AG10803 (cell line): ENCODE measurements at places on chromosomes 7 and 10.

- DNase-seq = no peak
Observed at GRCh38 chr10:92142949-92143348, 147.9 kb downstream of the CPEB3 start.

GRCh38 chr7:55548295-55548731 lies 24.0 kb downstream of the VOPP1 start:
- DNase-seq = no peak

DNA sequence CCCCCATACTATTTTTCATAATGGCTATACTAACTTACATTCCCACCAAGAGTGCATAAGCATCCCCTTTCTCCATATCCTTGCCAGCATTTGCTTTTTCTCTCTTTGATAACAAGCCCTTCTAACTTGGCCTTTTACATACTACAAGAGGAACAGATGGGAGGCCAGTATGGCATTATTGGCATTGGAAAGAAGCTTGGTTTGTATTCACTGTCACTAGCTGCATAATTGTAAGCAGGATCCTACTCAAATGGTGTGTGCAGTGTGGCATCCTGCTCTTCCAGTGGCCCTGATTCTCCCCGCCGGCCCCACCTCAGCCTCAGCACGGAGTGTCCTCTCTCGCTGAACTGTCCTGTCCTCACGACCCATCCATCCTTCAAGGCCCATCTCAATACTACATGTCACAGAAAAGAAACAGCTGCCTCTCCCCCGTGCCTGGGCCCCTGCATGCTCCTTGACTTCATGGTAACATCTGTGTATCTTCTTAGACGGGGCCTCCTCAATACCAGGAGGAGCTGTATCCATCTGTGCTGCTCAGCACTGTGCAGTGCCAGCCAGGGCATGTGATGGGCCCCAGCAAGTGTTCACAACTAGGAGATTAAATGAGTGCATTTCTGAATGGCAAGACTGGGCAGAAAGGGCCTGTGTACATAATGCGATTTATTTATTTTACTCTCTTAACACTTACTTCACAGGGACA lies 205.2 kb downstream of the COBL start:
- no peak for DNase-seq

GRCh38 chr7:152338561-152338960 lies 97.2 kb downstream of the KMT2C start:
- DNase-seq = peak; percentile 16

DNA sequence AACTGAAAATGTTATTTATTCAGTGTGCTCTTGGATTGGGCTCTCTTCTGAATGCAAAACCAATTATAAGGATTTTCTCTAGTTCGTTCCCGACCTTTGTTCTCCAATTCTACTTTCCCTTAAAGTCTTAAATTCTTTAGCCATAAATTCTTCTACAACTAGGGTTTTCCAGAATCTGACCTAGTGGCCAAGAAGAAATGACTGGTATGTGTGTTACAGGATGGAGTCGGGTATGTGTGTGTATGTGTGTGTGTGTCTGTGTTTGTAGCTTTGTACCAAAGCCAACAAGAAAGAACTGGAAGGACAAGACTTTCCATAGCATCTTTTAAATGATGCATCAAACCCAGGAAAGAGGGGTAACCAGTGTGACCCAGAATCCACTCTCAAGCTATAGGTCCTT lies 25.8 kb upstream of the LEP start:
- peak; percentile 98 for DNase-seq

DNA sequence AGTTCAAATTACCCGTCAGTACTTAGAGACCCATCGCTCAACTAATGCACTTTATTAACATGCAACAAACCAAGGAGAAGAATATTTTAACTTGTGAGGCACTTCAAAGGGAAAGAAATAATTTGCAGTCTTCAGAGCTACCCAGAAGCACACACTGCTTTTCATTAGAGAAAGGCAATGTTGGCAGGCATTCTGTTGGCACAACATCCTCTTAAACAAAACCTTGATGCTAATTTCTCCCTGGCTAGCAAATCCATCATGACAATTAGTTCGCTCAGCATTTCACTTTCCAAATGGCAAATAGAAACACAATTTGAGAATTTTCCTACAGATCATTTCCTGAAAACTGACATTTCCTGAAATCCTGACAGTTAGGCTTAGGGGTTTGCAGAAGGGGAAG lies 155.6 kb upstream of the FAM13C start:
- DNase-seq = no peak

DNA sequence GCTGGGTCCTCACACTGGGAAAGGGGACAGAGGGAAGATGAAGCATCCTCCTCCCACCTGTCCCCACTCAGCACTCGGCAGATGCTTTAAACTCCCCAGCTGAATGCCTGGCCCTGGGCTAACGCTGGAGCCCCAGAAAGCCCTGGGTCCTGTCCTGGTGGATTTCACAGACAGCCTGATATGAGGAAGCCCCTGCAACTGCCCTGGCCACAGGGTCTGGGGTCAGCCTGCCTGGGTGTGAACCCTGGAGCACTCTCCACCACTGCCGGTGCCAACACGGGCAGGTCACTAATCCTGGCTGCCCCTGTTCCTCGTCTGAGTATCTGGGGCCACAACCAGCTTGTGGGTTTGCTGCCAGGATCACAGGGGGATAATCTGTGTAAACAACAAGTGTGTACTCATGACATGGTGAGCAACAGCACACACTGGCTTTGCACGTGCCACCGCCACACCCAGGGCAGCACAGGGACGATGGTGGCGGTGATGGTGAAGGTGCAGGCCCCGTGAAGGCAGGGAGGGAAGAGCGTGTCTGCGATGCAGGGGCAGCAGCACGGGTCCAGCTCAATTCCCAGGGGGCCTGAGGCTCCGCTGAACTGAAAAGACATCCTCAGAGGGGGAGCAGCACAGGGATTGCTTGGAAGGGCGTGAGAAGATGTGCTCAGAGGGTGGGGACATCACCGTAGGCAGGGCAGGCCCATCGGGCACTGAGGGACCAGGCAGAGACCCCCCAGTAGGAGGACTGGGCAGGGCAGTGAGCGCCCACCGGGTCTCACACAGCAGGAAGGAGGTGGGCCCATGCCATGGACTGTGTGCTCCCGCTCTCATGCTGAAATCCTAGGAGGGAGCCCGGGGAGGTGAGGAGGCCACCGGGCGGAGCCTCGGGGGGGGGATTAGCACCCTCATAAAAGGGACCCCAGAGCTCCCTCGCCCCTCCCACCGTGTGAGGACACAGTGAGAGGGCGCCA lies 238.7 kb downstream of the MAD1L1 start:
- DNase-seq = no peak

GRCh38 chr7:71517940-71518699 lies 386.2 kb downstream of the GALNT17 start:
- peak; percentile 18 for DNase-seq

- peak; percentile 66 for DNase-seq
Observed at GRCh38 chr7:36037121-36037662, 115.9 kb upstream of the EEPD1 start.

GRCh38 chr10:123706236-123706635 lies 40.1 kb downstream of the GPR26 start:
- DNase-seq = no peak

GRCh38 chr10:79270466-79271246 lies 76.6 kb upstream of the PPIF start:
- DNase-seq = peak; percentile 61

- DNase-seq = peak; percentile 78
Observed at GRCh38 chr7:44072364-44073231, 7.2 kb upstream of the PGAM2 start.

DNA sequence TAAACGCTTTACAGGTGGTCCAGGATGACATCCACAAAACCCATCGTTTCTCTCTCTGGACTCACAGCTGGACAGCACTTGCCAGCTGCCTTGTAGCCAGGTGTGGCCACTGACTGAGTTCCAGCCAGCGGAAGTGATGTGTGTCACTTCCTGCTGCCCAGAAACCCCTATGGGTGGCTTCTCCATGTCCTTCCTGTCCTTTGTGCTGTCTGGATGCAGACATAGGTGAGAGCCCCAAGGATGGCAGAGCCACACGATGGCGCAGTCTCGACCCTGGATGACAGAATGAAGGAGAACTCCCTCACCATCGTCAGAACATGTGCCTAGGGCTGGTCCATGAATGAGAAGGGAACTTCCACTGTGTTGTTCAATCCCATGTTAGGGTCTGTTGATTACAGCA lies 22.1 kb downstream of the NMT2 start:
- no peak for DNase-seq

GRCh38 chr7:29610086-29610485 lies 46.5 kb downstream of the PRR15 start:
- peak; percentile 62 for DNase-seq

- DNase-seq = no peak
Observed at GRCh38 chr7:129750091-129750490, 138.6 kb downstream of the NRF1 start.

DNA sequence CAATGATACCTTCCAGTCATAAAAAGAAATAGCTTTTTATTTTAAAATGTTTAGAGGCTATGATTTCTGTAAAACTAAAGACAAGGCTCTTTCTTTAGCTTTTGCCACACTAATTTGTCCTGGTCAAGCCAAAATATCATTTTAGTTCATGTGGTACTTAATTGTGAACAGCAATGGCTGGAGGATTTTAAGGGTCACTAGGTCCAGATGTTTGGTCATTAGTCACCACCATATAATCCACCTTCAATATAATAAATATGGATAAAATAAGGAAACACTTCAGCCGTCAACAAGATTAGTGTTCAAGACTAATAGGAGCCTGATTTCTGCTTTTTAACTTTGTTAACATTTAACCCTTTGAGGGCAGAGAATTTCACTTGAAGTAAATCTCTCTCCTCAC lies 50.0 kb upstream of the HGF start:
- DNase-seq = peak; percentile 15

GRCh38 chr10:113305871-113306270 lies 247.0 kb upstream of the HABP2 start:
- DNase-seq = peak; percentile 76

GRCh38 chr7:104973909-104974415 lies 40.0 kb upstream of the KMT2E start:
- DNase-seq = peak; percentile 91

DNA sequence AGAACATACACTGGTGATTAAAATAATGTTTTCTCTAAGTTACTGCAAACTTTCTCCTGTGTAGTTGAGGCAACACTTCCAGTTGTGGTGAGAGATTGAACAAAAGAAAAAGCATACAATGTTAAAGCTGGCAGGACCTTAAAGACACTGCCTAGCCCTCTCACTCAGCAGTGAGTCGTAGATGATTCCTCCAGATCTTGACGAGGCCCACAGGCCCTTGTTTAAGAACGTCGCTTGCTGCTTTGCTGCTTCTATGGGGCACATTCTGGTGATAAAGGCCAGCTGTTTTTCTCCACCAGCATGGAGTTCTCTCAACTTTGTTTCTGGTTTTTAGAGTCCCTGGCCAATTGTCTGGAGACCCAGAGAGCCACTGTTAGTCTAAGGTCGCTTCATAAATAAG lies 2.8 kb upstream of the DENND11 start:
- no peak for DNase-seq

GRCh38 chr10:95312986-95313495 lies 22.2 kb upstream of the PDLIM1 start:
- DNase-seq = no peak

GRCh38 chr10:73209705-73210104 lies 37.4 kb downstream of the DNAJC9 start:
- DNase-seq = peak; percentile 48

- DNase-seq = no peak
Observed at GRCh38 chr7:113370910-113371309, 252.6 kb upstream of the SMIM30 start.

GRCh38 chr10:33258967-33259366 lies 75.5 kb downstream of the NRP1 start:
- DNase-seq = no peak

- peak; percentile 40 for DNase-seq
Observed at GRCh38 chr7:148116829-148117403, 473.6 kb upstream of the C7orf33 start.

DNA sequence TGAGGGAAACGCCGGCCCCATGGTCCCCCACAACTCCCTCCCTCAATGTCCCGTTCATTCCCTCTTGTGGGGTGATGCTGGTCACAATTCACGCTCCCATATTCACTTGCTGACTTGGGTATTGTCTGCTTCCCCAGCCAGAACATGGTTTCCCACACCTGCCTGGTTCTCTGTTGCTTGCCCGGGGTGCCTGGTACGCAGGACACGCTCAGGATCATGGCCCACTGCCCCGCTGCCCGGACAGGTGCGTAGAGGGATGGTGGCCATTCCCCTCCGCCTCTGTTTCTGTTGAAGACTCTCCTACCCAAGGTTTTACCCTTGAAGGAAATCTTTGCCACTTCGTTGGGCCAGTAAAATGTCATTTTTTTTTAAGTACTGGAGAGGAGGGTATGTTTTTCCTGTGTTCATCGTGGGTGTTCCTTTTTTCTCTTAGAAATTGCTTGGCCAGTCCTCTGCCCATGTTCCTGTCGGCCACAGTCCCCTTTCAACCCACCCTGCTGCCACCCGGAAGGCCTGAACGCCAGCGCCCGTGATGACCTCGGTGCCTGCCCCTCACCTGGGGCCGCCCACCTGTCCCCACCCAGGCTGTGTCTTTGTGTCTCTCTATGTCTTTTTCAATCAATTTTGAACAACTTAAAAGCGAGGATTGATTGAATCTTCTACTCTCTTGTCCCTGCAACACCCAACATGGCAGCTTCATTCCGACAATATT lies 38.2 kb downstream of the FOXL3 start:
- no peak for DNase-seq

- peak; percentile 86 for DNase-seq
Observed at GRCh38 chr10:74593470-74593869, 232.9 kb upstream of the KAT6B start.

- peak; percentile 52 for DNase-seq
Observed at GRCh38 chr10:103069453-103070331, 123.4 kb downstream of the NT5C2 start.

DNA sequence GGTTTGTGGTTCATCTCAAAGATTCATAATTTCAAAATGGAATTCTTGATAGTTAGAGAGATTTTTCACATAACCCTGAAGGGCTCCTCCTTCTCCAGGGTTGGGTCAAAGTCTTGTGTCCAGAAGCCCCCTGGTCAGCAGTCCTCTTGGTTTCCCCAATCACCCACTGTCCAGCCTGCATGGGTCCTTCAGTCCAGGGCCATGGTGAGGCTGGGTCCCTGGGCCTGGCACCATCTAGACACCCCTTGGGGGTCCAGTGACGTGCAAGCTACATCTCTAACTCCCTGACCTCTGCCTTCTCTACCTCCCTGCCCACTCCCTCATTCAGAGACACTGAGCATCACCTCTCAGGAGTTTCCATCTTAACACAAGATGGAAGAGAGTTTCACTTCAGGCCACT lies 26.1 kb downstream of the ANXA8 start:
- DNase-seq = no peak

DNA sequence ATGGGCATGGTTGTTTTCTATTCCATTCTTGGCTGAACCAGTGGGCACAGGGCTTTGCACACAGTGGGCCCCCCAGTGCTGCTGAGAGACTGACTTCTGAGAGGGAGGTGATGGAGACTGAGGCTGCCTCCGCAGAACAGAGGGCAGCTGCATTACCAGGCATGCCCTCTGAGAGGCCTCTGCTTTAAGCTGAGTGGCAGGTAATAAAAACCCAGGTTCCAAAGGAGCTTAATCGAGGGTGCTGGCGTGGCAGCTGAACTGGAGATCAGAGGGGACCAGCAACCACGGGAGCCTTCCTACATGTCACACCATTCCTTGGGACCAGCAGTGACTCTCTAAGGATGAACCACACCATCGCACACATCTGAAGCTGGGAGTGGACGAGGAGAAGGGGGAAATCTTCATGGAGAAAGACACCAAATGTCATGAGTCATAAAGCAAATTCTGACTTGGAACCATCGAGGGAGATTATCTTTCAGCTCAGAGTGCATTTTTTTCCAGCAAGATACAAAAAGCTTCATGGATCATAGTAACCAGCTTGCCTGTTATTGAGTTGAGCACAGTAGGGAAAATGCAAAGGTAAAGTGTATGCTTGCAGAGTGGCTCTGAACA lies 24.6 kb downstream of the HIPK2 start:
- no peak for DNase-seq

GRCh38 chr10:75051308-75051707 lies 60.1 kb upstream of the SAMD8 start:
- DNase-seq = no peak
